ENCODE measurements at places on chromosomes 7 and 10.

- DNase-seq: peak; percentile 27
Measured at GRCh38 chr7:155763691-155764437, 48.4 kb downstream of the SHH start.

- no peak for DNase-seq
Measured at GRCh38 chr7:7369134-7369533, 166.5 kb downstream of the COL28A1 start.

DNA sequence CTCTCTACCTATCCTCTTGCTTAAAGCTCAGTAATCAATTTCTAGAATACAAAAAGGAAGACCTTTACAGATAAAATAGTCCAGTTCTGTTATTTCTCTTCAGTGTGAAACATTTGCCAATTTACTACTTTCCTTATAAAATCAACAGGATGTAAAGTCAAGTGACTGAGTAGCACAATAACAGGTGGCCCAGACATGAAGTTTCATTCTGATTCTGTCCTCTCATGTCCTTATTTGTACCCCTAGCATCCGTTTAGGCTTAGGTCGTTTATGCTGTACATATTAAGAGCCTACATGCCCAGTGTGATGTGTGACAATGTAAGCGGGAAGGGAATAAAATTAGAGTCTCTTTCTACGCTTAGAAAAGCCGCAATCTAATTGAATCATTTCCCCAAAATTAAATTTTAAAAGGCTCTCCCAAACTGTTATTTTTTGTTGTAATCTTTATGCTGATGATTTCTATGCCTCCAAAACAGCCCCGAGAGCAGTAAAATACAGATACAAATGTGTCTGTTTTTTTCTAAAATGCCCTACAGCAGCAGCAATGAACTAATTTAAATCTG is 29.1 kb downstream of the EPC1 start:
- DNase-seq: no peak

GRCh38 chr7:471866-472639 is 47.6 kb downstream of the PDGFA start:
- no peak for DNase-seq

GRCh38 chr10:21512573-21513404 is 12.7 kb downstream of the SKIDA1 start:
- no peak for DNase-seq

DNA sequence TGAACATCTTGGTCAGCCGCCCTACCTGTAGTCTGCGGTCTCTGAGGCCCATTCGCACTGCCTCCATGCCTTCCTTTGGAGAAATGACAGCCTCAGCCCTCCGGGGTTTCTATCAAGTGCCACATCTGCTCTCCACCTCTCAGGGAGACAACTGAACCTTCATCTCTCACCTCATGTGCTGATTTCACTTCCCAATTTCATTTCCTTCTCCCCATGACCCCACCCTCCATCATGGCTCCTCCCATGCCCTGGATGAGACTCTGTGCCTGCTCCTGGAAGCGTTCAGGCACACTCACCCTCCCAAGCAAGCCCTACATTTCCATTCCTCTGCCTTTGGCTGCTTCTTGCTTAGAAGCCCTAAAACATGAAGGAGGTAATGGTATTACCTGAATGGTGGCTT is 7.8 kb upstream of the SCD start:
- DNase-seq: no peak

GRCh38 chr7:1404898-1405548 is 54.2 kb downstream of the MICALL2 start:
- DNase-seq: no peak

- no peak for DNase-seq
Measured at GRCh38 chr7:37359662-37360444, 88.8 kb downstream of the ELMO1 start.
